ENCODE measurements at places on chromosomes 12 and 14.

- no peak for DNase-seq
Observed at GRCh38 chr12:80862531-80862930, 75.2 kb downstream of the LIN7A start.

DNA sequence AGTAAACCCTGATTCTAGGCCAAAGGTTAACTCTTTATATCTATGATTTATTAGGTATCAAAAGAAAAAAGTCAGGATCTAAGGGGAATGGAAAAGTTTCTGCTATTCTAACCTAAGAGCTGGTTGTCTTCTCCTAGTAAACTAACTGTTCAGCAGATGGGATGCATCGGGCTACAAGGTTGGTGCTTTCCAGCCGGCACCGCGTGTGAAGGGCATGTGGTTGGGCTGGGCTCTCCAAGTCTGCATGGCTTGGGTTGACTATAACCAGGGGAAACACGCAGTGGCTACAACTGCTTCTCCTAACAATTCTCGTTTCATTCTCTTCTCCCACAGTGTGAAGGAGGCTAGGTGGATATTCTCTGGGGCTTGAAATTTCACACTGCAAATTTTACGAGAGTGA is 354.5 kb downstream of the APAF1 start:
- DNase-seq = no peak

DNA sequence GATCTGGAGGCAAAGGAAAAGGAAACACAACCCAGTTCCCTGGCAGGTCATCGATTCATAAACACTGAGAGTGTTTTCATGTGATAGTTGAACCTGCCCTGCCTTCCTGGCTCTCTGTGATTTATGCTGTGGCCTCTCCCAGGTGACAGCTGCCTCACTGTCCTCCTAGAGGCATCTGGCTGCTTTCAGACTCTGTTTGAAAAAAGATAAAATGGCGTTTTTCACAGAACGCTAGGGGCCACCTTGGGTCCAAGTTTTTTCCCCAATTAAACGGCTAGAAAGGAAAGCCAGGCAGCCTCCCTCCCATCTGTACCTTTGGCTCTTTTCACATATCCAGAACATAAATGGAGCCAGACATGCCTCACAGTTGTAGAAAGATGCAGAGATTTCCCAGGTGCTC is 252.6 kb upstream of the CCDC196 start:
- no peak for DNase-seq

- no peak for DNase-seq
Observed at GRCh38 chr12:96034621-96035282, 635 bp downstream of the LTA4H start.

- no peak for DNase-seq
Observed at GRCh38 chr12:113261847-113262470, 40.7 kb downstream of the TPCN1 start.
